ENCODE measurements at places on chromosomes 6 and 20.
A peak's percentile ranks its signal among the peaks of the same experiment; 100 is the strongest.

- DNase-seq, result no peak
These were observed 110.5 kb upstream of the MTHFD1L start for GRCh38 chr6:150755042-150755441.

DNA sequence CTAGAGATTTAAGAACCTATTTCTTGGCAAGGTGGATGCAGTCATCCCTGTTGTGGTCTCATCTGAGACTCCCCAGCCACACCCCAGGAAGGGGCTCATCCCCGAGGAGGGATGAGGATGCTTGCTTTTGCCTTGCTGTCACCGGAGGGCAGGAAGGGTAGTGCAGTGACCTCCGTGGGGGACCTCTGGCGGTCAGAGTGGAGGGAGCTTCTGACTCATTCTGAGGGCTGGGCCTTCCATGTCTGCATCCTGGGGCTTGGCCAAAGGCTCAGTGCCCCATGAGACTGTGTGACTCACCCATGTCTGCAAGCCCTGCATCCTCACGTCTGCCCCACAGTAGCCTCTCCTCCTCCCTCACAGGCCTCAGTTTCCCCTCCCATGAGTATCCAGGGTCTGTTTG lies 38.7 kb downstream of the UQCC2 start:
- peak; percentile 96 for DNase-seq

- no peak for DNase-seq
These were observed 41.0 kb upstream of the EMILIN3 start for GRCh38 chr20:41407607-41408006.

DNA sequence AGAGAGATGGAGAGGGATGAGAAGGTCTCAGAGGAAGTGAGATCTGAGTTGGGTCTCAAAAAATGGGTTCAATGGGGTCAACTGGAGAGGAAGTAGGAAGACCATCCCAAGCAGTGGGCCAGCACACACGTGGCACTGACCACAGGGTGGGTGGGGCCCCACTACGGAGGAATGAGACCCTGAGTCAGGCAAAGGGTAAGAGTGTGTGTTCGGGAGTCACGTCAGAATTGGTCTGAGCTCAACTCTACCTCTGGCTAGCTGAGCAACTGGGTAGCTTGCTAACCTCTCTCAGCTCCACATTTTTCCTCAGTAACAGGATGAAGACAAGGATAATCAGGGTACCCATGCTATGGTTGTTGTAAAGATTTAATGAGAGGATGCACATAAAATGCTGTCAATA lies 79.0 kb downstream of the TRERF1 start:
- DNase-seq, result no peak

GRCh38 chr6:27066802-27067201 lies 180.7 kb upstream of the PRSS16 start:
- DNase-seq, result no peak

DNA sequence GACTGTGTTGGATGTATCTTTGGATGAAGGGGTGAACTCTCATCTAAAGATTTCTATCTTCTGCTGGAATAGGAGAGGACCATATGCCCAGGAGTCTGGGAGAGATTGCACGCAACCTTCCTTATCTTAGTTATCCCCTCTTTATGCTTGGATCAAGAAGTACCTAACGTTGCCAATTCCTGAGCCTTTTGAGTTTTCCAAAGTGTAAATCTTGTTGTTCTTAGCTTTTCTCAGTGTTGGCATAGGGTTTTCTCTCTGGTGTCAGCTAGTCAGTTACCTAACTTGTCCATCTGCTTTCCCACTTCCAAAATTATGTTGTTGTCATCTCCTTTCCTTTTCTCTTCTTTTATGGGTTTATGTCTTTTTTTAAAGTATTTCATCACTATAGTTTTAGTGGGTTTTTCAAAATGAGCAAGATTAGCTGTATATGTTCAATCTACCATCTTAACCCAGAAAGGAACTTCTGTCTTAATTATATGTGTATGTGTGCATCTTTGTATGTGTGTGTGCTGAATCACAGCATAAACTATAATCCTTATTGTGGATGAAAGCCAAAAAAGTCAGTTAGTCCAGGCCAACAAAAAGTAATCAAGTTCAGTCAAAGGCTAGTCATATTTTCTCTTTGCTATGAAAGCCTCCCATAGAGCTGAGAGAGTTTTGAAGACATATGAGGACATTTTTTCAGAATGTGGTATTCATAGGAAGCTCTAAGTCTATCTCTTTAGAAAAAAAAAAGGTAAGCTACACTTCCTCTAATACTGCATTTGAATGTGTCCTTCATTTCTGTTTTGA lies 72.1 kb downstream of the KHDC1L start:
- no peak for DNase-seq

DNA sequence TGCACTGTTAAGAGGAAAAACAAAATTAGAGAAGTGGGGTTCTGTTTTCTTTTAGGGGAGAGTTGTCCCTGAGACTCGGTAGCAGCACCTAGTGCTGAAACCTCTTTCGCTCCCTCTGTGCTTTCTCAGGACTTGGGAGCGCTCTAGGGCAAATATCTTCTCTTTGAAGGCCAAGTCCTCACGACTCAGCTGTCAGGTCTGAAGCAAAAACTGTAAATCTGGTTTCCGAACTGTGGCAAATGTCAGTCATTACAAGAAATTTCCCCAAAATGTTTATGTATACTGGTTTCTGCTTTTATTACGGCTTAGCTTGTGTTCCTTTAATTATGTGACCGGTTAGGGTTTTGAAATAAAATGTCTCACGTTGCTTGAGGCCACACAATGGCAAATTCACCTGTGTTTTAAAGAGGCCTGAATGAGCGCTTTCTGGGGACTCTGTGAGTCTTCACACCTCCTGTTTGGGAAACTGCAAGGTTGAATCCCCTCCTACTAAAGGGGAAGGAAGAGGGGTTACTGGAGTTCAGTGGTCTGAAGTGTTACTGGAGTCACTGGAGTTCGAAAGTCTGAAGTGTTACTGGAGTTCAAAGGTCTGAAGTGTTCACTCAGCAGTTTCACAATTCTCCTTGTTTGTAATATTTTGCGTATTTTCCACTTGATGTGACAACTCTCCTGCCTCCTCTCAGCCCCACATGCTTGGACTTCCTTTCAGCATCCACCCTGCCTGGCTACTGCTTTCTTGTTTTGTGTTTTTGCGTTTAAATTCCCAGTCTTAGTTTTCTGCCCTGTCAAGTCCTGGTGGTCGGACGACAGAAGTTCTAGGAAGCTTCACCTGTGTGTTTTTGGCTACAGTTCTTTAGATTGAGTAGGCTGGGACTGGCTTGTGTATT lies 1.6 kb downstream of the SMPDL3A start:
- no peak for DNase-seq

- no peak for DNase-seq
These were observed 150.3 kb downstream of the PTPRK start for GRCh38 chr6:128370072-128370471.

DNA sequence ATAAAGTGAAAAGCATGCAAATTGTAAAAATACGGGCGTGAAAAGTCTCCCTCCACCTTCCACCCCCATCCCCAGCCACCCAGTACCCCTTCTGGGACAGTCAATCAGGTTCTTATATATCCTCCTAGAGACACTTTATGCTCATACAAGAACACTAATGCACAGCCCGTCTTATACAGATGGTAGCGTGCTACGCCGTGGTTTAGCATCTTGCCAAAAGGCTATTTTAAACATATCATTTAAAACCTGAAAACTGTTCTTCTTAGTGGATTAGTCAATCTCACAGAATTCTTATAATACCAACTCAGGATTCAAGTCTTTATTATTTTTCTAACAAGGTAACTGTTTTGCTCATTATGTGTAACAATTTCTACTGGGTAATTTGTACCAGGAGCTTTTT lies 57.2 kb upstream of the MRPS10 start:
- DNase-seq, result no peak

GRCh38 chr6:68729377-68729903 lies 94.4 kb downstream of the ADGRB3 start:
- DNase-seq, result no peak

- DNase-seq, result no peak
These were observed 2.0 kb downstream of the LST1 start for GRCh38 chr6:31587791-31588777.

DNA sequence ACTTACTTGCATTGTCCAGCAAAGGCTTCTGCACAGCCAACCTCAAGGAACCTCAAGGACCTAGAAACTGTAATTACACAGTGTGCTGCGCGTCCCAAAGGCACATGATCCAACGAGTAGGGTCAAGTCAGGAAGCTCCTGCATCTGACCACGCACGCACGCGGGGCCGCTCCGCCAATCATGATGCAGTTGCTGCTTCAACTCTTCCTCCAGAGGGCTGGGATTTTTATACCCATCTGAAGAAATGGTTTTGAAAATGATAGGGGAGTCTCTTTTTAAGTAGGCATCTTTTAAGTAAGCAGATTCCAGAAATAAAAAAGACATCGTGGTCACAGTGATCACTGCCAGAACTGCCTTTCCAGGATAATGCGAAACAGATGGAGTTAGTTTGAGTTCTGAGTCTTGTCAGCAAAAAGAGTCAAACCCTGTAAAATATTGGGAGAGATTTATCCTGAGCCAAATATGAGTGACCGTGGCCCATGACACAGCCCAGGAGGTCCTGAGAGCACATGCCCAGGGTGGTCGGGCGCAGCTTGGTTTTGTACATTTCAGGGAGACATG lies 34.0 kb downstream of the KIF25 start:
- no peak for DNase-seq

- DNase-seq, result no peak
These were observed 268.7 kb downstream of the PTPRK start for GRCh38 chr6:128251445-128252340.

DNA sequence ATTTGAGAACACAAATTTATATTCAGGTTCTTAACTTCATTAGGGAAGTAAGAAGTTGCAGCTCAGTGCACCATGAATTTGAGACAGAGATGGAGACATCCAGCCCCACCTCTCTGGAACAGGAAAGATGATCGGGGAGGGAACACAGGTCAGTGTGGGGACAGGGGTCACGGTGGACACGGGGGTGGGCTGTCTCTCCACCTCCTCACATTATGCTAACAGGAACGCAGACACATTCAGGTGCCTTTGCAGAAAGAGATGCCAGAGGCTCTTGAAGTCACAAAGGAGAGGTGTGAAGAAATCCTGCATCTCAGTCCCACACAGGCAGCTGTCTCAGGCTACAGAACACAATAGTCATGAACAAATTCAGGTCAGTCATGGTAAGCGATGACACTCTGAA lies 3.1 kb downstream of the HLA-C start:
- DNase-seq, result no peak

DNA sequence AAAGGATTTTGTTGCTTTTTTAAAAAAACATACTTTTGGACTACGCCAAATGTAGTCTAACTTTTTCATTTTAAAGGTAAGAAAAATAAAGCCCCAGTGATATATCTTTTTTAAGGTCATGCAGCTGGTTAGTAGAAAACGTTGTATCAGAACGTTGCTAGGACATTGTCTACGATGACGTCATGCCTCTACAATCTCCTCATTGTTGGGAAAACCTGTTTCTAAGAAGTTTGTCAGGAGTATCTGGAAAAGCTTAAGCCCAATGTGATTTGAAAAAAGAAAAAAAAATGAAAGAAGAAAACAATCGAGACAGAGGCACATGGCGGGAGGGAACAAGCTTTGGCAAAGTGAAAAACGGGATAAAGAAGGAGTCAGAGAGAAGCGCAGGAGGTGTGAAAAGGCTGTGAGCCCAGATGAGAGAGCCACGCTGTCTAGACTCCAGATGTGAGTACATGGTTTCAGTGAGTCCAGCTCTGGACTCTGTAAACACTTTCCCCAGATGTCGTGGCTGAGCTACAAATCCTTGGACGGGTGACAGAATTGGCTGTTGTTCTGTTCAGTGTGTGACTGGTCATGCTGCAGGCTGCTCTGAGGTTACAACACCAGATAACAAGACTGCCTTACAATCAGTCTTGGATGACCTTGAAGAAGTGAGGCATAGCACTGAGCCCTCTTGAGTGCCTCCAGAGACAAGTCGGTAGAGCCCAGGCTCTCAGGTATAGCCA lies 656.7 kb upstream of the ID4 start:
- DNase-seq, result peak; percentile 85
